ENCODE measurements at places on chromosomes 7 and 10.

GRCh38 chr7:28588602-28589001 lies 176.3 kb downstream of the CREB5 start:
- no peak for DNase-seq

GRCh38 chr7:78924581-78924980 lies 528.9 kb downstream of the MAGI2 start:
- DNase-seq, result peak; percentile 29

DNA sequence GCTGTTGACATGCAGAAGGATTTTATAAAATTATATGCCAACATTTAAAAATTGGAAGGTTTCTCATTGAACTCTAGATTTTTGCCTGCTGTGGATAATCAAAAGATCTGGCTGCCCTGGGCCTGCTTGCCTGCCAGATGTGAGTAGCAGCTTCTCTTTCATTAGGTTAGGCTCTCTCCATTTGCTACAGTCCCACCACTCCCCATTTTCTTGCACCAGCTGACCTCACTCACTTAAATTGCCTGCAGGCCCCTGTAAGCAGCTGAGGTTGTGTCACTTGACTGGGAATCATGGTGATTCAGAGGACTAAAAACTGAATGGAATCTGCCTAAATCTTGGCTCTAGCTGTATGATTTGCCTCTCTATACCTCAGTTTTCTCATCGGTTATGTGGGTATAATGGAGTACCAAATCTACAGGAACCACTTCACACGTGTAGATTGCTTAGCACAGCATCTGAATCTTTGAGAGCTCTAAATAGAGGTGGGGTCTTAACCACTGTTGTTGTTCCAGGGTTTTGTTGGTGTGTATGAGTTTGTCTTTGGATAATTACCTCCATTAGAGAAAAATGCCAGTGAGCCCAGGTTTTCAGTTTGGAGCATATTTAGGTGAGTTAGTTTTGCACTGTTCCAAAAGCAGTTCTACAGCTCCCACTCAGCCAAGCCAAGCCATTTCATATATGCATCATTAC lies 18.6 kb upstream of the RAPGEF5 start:
- DNase-seq, result peak; percentile 57

DNA sequence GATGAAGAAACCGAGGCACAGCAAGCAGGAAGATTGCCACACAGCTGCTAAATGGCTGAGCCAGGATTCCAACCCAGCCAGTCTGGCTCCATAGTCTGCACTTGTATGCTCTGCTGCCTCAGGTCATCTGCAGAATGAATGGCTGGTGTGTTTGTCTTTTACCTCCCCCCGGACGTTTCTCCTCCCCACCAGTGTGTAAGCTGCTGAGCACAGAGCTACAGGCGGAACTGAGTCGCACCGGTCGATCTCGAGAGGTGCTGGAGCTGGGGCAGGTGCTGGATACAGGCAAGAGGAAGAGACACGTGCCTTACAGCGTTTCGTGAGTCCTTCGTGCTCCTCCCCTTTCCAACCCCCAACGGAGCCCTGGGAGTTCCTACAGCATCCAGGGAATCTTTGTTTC lies 2.6 kb downstream of the CNPY4 start:
- DNase-seq, result no peak

DNA sequence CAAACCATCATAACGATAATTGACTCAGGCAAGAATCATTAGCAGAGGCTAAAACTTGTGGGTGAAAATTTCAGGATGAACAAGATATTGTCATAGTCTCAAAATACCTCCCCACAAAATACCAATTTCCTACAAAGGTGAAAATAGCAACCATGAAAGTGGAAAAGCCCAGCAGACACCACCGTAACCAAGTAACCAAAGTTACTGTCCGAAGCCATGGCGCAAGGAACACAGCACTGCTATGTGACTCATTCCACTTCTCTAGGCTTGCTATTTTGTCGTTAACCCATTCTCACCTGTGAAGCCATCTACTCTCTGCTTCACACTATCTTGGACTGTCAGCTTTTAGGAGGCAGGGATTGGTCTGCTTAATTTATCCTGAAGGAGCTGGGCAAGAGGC lies 113.8 kb upstream of the CACUL1 start:
- DNase-seq, result no peak

GRCh38 chr7:155224116-155224811 lies 73.4 kb upstream of the INSIG1 start:
- no peak for DNase-seq

- DNase-seq, result peak; percentile 11
These were observed 76.0 kb upstream of the C1QL3 start for GRCh38 chr10:16597656-16598055.

DNA sequence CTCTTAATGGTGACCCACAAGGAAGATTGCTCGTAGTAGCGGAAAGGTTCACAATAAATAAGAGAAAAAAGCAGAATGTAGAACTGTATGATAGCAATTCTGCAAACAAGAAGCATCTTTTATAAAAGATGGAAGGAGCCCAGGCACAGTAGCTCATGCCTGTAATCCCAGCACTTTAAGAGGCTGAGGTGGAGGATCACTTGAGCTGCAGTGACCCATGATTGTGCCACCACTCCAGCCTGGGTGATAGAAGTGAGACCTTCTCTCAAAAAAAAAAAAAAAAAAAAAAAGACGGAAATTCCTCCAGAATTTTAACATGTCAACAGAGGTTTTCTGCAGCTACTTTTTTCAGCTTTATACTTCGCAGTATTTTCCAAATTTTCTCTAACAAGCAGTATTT lies 13.2 kb downstream of the GATAD1 start:
- no peak for DNase-seq

- no peak for DNase-seq
These were observed 22.7 kb downstream of the BPGM start for GRCh38 chr7:134669388-134669787.

- DNase-seq, result no peak
These were observed 2.0 kb downstream of the CALML3 start for GRCh38 chr10:5526691-5527331.

GRCh38 chr7:20541608-20542349 lies 73.7 kb upstream of the ABCB5 start:
- DNase-seq, result no peak

DNA sequence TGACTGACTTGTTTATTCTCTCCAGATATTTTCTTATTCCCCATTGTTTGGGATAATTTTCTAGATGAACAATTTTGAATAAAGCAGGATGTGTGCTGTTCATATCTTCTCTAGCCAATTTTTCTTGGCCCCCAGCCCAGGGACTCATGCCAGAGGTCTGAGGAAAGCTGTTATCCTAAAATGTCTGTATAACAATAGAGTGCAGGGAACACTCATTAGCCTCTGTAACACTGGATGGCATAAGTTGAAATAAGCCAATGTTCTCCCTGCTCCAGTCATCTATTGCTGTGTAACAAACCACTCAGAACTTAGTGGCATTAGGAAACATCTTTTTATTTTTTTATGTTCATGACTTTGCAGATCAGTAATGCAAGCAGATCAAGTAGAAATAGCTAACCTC lies 121.7 kb upstream of the TRIM24 start:
- DNase-seq, result no peak

DNA sequence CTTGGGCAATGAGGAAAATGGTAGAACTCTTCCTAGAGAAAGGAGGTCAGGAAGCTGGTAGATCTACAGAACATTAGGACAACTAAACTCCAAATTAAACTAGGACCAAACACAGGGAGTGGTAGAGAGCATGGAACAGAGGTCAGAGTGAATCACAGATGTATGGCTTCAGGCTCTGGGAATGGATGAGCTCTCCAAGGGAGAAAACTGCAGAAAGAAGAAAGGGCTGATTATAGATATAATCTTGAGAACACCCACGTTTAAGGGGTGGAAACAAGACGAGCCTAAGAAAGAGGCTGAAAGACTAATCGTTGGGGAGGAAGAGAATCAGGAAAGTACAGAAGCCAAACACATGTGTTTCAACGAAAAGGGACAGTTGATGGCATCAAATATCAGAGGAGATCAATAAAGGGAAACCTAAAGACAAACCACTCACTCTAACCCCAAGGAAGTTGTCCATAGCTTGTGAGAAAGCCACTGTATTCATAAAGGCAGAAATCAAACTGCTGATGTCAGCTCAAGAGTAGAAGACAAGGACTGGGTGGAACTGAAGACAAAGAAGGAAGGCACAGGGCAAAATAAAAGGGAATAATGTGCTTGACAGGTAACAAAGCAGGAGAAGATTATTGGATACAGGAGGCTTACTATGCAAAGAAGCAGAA lies 41.4 kb downstream of the NUDCD3 start:
- no peak for DNase-seq

DNA sequence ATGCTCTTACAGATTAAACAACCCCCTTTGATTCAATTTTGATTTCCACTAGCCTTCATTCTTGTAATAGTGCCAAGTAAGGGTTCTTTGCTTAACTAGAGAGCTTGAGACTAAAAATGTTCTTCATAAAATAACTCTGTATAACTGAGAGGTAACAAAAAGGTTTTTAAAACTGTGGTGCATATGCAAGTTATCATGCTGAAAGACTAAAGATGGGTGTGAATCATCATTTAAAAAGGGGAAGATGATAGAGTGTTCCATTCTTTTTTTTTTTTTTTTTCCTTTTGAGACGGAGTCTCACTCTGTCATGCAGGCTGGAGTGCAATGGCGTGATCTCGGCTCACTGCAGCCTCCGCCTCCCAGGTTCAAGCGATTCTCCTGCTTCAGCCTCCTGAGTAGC lies 11.1 kb downstream of the MDFIC start:
- DNase-seq, result no peak

DNA sequence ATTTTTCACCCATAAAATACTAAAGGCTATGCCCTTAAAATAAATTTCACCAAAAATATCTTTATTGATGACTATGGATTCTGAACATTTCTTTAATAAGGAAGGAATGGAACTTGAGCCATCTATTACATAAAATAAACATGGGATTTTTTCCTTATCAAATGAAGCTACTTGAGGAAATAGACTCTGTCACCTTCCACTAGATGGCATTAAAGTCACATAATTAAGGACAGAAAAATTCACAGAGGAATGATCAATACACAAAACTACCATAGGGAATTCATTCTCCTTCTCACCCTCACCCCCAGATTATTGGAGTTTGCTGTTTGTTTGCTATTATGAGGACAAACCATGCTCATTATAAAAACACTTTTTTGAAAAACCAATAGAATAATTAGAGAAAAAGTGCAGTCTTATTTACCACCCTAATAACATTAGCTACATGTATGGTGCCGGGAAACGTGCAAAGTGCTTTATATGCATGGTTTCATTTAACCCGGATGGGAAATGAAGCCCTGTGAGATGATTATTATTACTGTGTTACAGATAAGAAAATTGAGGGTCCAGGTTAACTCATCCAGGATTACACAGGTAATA lies 21.1 kb upstream of the FOXI2 start:
- DNase-seq, result peak; percentile 7

DNA sequence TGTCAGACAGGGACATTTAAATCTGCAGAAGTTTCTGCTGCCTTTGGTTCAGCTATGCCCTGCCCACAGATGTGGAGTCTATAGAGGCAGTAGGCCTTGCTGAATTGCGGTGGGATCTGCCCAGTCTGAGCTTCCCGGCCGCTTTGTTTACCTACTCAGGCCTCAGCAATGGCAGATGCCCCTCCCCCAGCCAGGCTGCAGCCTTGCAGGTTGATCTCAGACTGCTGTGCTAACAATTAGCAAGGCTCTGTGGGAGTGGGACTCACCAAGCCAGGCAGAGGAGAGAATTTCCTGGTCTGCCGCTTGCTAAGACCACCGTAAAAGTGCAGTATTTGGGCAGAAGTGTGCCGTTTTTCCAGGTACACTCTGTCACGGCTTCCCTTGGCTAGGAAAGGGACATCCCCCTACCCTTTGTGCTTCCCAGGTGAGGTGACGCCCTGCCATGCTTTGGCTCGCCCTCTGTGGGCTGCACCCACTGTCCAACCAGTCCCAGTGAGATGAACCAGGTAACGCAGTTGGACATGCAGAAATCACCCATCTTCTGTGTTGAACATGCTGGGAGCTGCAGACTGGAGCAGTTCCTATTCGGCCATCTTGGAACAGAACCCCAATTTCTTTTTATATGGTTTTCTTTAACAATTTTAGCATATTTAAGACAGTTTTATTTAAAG lies 28.4 kb upstream of the VWDE start:
- no peak for DNase-seq

DNA sequence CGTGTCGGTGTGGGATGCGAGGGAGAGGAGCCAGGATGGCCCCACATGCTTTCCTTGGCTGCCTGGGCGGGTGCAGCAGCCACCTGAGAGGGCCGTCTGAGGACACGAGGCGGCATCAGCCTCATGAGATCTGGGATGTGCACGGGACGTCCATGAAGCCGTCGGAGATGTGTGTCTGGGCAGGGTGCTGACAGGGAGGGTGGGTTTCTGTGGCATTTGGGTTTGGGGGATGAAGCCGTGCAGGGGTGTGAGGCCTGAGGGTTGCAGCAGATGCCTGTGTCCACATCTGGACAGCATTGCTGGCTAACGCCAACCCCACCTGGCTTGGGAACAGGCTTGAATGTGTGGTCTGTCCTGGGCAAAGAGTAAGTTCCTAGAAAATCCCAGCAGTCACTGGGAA lies 179.5 kb downstream of the DNAJB6 start:
- DNase-seq, result no peak

- no peak for DNase-seq
These were observed 152.9 kb downstream of the ARID5B start for GRCh38 chr10:62054408-62054807.

DNA sequence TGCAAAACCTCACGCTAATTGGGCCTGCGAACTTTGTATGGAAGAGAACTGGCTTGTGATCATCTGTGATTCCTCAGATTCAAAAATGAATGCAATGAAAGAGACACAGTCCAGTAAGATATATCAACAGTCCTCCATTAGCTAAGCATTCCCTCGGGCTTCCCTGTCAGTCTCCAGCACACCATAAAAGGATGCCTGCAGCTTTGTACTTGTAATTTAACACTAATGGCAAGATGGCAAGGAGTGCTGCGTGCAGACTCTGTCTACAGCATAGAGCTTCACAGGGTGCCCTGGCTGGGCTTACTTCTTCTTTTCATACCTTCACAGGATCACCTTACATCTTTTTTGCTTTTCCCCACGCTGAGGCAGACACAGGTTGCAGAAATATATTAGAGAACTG lies 200.0 kb downstream of the GFRA1 start:
- DNase-seq, result no peak

- no peak for DNase-seq
These were observed 411 bp downstream of the AUTS2 start for GRCh38 chr7:69598487-69599285.

DNA sequence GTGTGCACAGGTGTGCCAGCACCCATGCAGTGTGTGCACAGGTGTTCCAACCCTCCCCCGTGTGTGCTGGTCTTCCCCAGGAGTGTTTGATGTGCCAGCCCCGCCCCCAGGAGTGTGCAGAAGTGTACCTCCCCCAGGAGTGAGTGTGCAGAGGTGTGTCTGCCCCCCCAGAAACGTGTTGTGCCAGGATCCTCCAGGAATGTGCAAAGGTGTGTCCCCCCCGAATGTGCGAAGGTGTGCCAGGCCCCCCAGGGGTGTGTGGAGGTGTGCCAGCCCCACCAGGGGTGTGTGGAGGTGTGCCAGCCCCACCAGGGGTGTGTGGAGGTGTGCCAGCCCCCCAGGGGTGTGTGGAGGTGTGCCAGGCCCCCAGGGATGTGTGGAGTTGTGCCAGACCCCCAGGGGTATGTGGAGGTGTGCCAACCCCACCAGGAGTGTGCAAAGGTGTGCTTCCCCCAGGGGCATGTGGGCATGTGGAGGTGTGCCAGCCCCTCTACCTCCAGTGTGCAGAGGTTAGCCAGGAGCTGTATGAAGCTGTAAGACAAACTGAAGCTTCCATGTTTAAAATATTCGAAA lies 33.2 kb downstream of the CHST15 start:
- no peak for DNase-seq

GRCh38 chr7:2063563-2064260 lies 169.0 kb downstream of the MAD1L1 start:
- DNase-seq, result peak; percentile 54
